ENCODE measurements at places on chromosomes 5 and 9. TPM values are rescaled to one million over a fixed set of nuclear protein-coding genes. Genes with fewer than 3 reads are reported as not detected.

DNA sequence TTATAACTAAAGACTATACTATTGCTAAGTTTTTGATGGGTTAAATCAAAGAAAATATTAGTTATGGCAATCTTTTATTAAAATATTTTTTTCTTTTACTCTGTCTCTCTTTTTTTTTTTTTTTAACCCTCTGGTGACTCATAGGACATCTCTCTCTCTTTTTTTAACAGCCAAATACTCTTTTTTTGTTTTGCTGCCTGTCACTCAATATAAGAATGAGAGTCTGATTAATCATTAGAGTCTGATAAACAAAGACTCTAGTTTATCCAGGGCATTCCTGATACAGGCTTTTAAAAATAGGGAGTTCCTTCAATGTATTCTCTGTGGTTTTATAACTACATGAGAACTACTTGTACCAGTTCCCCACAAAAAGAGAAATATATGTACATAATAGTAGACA lies 77.3 kb downstream of the SLC38A9 start:
- peaks cover 10% of the 10 kb centered on the region for H3K4me1 ChIP-seq
- no peak for DNase-seq
- no peaks in the 10 kb centered on the region for H3K27me3 ChIP-seq
- no peak overlapping the region for H3K27ac ChIP-seq
- H3K4me3 ChIP-seq: no peak overlapping the region

DNA sequence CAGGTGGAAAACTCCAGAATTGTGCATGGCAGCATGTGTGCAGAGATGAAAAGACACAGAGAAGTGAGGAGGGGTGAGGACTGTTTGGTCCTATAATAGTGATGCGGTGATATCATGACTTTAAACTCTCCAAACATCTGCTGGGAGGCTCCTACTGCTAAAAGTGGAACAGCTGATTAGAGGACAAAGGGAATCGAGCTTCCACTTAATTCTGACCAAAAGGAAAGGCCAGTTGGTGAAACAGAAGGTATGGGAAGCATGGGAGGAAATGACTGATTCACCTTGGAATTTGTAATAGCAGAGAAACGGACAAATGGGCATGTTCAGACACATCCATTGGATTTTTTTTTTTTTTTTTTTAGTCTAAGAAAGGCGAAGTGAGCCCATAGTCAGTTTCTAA lies 67.5 kb upstream of the MAMDC2 start:
- no peak overlapping the region for H3K27ac ChIP-seq
- H3K27me3 ChIP-seq: peaks cover 8% of the 10 kb centered on the region
- no peaks in the 10 kb centered on the region for H3K4me1 ChIP-seq
- no peaks in the 10 kb centered on the region for H3K36me3 ChIP-seq
- no peak overlapping the region for H3K4me3 ChIP-seq

DNA sequence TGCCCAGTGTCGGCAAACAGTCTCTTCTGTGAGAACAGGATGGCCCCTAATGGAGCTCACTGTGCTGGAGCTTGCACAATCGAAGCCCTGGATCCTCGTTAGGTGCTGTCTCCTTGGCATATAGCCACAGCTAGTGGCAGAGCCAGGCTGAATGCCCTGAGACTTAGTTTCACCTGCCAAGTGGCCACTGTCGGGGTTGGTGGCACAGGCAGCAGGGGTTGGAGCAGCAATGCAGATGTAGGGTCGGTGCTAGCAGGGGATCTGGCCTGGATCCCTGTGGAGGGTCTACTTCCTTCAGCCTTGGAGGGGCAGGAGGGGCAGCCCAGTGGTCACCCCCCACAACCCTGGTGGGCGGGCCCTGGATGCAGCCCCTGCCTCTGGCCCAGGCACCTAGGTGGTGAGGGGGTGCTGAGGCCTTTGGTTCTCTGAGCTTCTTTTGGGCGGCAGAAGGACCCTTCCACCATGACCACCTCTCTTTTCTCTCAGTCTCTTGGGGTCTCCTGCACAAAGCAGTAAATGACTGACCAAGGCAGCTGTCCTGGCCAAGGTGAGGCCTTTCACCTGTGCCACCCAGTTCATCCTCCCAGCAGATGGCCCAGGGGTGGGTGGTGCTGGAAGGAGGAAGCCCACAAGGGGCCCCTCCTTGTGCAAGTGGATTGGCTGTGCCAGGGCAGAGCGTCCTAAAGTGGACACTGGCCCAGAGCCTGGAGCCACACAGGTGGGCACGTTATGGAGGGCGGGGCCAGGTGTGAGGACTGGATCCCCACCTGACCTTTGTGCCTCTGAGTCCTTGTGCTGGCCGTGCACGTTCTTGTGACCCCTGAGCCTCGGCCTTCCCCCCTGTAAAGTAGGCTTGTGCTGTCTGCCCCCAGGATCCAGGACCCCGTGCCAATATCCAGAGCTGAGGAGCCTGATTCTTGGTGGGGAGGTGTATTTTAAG lies 44.8 kb downstream of the PHF2 start:
- no peak for DNase-seq
- H3K4me3 ChIP-seq: no peak overlapping the region
- no peaks in the 10 kb centered on the region for H3K4me1 ChIP-seq
- H3K27ac ChIP-seq: no peak overlapping the region
- H3K27me3 ChIP-seq: no peaks in the 10 kb centered on the region

GRCh38 chr5:172881691-172882370 lies 47.8 kb downstream of the ERGIC1 start:
- H3K4me3 ChIP-seq: no peak overlapping the region
- peaks cover 9% of the 10 kb centered on the region for H3K36me3 ChIP-seq
- no peak for DNase-seq
- H3K27ac ChIP-seq: no peak overlapping the region
- no peaks in the 10 kb centered on the region for H3K27me3 ChIP-seq

DNA sequence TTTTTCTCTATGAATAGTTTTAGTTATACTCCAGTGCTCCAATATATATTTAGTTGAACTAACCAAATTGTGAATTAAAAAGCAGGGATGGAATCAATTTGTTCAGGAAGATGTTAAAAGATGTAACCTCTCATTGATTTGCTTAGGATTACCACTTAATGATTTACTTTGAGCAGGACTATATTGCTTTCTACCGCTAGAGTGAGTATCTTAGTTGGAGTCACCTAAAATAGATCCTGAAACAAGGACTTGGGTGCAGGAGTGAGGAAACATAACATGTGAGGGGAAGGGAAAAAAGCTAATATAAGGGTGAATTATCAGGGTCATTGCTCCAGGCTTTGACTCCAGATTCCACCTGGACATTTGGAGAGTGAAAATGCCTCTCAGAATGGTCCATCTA lies 2277.4 kb upstream of the C9orf72 start:
- H3K36me3 ChIP-seq: no peaks in the 10 kb centered on the region
- no peak overlapping the region for H3K27ac ChIP-seq
- H3K4me1 ChIP-seq: no peaks in the 10 kb centered on the region
- no peaks in the 10 kb centered on the region for H3K27me3 ChIP-seq
- no peak overlapping the region for H3K4me3 ChIP-seq

DNA sequence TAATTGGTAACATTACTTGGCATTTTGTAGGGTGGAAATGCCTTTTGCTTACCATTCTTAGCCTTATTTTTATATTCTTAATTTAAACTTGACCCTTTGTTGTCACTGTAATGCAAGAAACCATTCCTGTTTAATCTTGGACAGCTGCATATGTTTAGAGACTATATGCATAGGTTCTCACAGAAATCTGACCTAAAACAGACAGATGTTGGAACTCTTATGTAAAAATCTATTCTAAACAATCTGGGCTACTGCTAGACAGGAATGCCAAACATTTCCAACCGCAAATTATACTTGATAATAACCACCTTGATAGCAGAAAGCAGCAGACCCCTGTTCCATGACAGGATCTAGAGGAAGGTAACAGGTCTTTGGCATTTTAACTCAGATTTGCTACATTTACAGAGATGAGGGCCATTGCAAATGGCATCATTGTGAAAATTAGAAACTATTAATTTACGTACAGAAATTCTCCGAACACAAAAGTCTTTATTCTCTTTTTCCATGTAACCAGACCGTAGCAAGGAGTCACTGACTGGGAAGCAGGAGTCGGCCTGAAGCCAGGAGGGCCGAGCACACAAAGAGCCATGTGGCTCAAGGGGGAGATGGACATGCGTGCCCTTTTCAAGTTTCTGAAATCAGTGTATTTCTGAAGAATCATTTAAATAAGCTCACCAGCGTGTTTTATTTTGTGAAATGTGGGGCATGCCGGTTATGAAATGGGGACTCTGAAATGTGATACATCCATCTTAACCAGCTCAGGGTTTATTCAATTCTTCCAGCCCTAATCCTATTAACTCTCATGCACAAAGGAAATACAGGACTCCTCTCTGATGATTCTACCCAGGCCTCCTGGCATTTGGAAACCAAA lies 139.3 kb downstream of the AOPEP start:
- peaks cover 15% of the 10 kb centered on the region for H3K36me3 ChIP-seq
- no peak for DNase-seq
- H3K27ac ChIP-seq: no peak overlapping the region
- H3K4me3 ChIP-seq: no peak overlapping the region
- H3K4me1 ChIP-seq: peaks cover 47% of the 10 kb centered on the region

DNA sequence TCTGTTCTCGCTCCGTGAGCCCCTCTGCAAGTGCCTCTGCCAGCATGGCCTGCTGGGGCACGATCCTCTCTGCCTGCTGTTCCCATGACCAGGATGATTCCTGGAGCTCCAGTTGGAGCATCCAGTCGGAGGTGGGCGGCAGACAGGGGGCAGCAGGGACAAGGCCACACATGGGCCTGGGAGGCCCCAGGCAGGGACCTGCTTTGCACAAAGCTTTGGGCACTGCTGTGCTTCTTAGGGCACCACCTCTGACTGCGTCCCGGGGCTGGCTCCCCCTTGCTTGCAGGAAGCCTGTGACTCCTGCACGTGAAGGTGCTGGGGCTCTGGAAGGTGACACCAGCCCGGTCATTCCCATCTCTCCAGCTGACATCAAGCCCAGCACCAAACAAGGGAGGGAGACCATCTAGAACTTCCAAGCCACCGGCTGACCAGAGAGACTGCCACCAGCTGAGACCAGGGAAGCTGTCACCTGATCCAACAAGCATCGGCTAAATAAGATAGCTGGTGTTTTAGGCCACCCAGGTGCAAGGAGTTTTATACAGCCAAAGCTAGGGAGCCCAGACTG lies 174.8 kb upstream of the FOXD4L5 start:
- H3K27me3 ChIP-seq: no peaks in the 10 kb centered on the region
- peaks cover 17% of the 10 kb centered on the region for H3K36me3 ChIP-seq
- H3K27ac ChIP-seq: no peak overlapping the region
- H3K4me3 ChIP-seq: no peak overlapping the region
- no peaks in the 10 kb centered on the region for H3K4me1 ChIP-seq

- no peak overlapping the region for H3K4me3 ChIP-seq
- no peak for DNase-seq
- H3K4me1 ChIP-seq: no peaks in the 10 kb centered on the region
Observed at GRCh38 chr9:69339620-69340019, 14.6 kb downstream of the ENTREP1 start.

GRCh38 chr5:146463446-146463845 lies 16.3 kb downstream of the TCERG1 start:
- peaks cover 28% of the 10 kb centered on the region for H3K4me1 ChIP-seq
- H3K27ac ChIP-seq: no peak overlapping the region
- no peak for DNase-seq
- H3K4me3 ChIP-seq: no peak overlapping the region
- H3K27me3 ChIP-seq: no peaks in the 10 kb centered on the region
- peaks cover 66% of the 10 kb centered on the region for H3K36me3 ChIP-seq

GRCh38 chr9:15144622-15145061 lies 162.4 kb downstream of the TTC39B start:
- DNase-seq: no peak
- H3K36me3 ChIP-seq: no peaks in the 10 kb centered on the region
- H3K27me3 ChIP-seq: peaks cover 5% of the 10 kb centered on the region
- H3K4me1 ChIP-seq: peaks cover 3% of the 10 kb centered on the region
- H3K27ac ChIP-seq: no peak overlapping the region

DNA sequence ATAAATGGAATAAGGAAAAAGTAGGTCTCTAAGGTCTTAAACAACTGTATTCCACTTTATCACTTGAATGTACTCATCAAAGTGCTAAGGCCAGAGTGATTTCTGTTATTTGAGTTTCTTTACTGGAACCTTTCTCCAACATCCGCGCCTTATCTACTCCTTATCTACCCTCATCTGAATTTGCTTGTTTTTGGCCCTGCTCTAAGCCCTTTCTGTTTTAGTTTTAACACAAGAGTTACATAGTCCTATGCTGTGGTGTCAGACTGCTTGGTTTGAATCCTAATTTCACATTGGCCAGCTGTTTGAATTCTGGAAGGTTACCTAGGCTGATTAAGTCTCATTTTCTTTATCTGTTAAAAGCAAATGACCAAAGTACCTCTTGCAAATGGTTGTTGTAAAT lies 128.3 kb downstream of the PCSK5 start:
- peaks cover 30% of the 10 kb centered on the region for H3K4me1 ChIP-seq
- H3K27me3 ChIP-seq: no peaks in the 10 kb centered on the region
- H3K27ac ChIP-seq: no peak overlapping the region

DNA sequence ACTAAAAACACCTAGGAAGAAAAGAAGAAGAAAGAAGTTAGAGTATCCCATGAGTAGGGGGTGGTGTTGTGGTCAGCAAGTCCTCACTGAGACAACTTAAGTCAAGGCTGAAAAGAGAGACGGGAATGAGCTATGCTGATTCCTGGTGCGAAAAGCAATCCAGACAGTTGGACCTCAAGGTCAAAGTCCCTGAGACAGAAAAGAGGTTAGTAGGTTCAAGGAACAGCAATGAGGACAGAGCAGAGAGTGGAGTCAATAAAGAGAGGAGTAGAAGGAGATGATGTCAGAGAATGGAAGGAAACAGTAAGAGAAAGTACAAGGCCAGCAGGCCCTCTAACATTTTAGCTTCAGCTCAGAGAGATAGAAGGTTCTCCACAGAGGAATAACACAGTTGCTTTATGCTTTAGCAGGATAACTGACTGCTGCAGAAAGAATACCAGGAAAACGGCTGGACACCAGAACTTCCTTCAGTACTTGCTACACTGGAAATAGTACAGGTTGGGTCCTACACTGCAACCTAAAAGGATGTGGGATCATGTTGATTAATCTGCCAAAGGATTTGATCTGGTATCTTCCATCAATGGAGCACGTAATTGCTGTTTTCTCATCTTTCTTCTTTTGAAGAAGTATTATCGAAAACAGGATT lies 43.6 kb downstream of the GNAQ start:
- H3K27ac ChIP-seq: no peak overlapping the region
- H3K27me3 ChIP-seq: no peaks in the 10 kb centered on the region
- H3K36me3 ChIP-seq: peaks cover 8% of the 10 kb centered on the region
- DNase-seq: no peak

- H3K27me3 ChIP-seq: no peaks in the 10 kb centered on the region
- H3K36me3 ChIP-seq: peaks cover 22% of the 10 kb centered on the region
- H3K27ac ChIP-seq: no peak overlapping the region
- H3K4me3 ChIP-seq: no peak overlapping the region
Observed at GRCh38 chr5:179800696-179801201, 5.9 kb downstream of the MGAT4B start.

GRCh38 chr9:114059047-114059803 lies 18.9 kb downstream of the AMBP start:
- no peak for DNase-seq
- no peaks in the 10 kb centered on the region for H3K36me3 ChIP-seq
- H3K4me1 ChIP-seq: no peaks in the 10 kb centered on the region

The MEIKIN gene
- total RNA-seq: 2.2 TPM

The IGFBPL1 gene
- total RNA-seq: not detected

The SH3TC2 gene
- not detected for total RNA-seq

Data from activated CD4-positive, alpha-beta memory T cell treated with anti-CD3 and anti-CD28 coated beads, Interleukin-2, amount 10 ng/mL, durations not matched to agents 7 days and 5 days (primary cell).